A673 (cell line): ENCODE measurements at places on chromosomes 1 and 21. TPM values are rescaled to one million over a fixed set of nuclear protein-coding genes. Genes with fewer than 3 reads are reported as not detected.

DNA sequence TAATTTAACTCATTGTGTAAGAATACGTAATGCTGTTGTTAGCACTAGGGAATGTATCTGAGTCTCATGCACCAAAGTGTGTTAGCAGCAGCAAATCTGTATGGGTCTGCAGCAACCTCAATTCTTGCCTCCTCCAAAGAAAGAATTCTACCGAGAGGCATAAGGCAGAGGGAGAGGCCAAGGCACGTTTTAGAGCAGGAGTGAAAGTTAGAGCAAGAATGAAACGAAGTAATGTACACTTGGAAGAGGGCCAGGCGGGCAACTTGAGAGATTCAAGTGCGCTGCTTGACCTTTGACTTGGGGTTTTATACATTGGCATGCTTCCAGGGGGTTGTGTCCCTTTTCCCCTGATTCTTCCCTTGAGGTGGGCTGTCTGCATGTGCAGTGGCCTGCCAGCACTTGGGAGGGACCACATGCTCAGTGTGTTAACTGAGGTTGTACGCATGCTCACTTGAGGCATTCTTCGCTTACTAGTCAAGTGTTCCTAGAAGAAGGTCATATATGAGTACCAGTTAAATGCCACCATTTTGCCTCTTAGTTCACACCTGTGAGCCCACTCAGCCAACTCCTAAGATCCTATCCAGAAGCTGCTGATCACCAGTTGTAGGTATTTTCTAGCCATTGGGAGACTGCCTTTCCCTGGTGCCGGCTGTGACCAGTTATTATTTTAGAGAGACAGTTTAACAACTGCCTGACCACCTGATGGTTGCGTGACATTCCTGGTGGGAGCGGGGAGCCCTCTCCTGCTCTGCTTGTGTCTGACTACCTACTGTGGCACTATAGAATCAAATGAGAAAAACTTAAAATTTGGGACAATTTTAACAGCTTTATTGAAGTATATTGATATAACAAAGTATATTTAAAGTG is 2.7 kb upstream of the CNN3 start:
- no peak for DNase-seq

Gene CD5L
- total RNA-seq = not detected in 2 replicates

- DNase-seq = no peak
Measured at GRCh38 chr1:180732866-180733265, 101.0 kb downstream of the XPR1 start.

Gene RNU1-2
- 1,866 and 1,908 TPM in 2 replicates for total RNA-seq

Gene DPT
- total RNA-seq = not detected in 2 replicates

- no peak for DNase-seq
Measured at GRCh38 chr1:107359472-107360241, 218.8 kb downstream of the NTNG1 start.

DNA sequence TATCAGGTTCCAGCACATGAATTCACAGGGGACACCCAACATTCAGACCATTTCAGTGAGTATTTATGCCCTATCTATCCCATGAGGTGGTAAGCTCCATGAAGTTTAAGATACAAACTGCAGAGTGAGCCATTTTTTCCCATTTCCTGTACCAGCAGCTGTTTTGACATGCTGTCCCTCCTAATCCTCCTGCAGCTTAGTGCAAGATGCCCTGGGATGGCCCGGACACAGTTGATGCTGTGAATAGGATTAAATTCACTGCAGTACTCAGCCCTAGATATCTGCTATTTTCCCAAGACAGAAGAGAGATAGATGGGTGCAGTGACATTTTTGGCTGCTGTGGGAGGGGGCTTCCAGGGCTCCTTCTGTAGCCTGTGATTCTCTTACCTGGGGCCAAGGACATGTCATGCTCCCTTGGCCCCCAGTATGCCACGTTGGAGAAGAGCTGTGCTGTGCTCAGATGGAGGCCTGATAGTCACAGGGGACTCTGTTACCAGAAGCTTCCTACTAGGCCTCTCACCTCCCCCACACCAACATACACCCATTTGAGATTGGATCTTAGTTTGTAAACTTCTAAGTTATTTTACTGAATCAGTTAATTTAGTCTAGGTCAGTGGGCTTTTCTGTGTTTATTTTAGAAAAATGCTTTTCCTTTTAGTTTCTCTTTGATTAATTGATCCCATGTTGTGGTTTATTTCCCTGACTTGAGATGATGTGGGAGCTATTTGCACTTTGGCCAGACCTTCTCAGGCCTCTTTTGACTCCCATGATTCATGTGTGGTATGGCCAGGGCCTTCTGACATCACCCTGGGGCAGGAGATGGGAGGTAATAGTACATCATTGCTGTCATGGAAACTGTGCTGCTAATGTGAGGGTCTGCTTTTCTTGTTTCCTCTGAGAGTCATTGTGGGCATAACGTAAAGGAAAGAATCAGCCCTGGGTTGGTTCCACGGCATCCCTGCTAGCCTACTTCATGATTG is 92.6 kb downstream of the ST3GAL3 start:
- DNase-seq = peak; percentile 45

DNA sequence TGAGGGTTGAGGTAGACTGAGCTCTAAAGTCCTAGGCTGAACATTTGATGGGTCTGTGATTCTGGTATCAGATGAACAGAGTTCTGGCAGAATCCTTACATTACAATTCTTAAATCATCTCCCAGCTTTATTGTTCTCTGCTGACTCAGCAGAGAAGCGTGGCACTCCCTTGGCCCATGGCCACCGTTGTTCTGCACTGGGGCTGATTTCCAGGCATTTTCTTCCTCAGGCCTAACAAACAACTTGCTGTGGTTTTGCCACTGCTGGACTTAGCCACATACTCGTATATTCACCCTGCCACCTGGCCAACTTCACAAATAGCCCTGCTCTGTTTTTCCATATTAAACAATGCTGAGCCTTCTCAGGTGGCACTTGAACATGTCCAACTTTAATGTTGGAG is 223.2 kb downstream of the TNR start:
- no peak for DNase-seq

Gene SHISA4
- total RNA-seq = 1.2 and 2.6 TPM in 2 replicates

Gene RHD
- not detected in 2 replicates for total RNA-seq
